Brain microvascular endothelial cell (primary cell): ENCODE measurements at places on chromosomes 5 and 9.

DNA sequence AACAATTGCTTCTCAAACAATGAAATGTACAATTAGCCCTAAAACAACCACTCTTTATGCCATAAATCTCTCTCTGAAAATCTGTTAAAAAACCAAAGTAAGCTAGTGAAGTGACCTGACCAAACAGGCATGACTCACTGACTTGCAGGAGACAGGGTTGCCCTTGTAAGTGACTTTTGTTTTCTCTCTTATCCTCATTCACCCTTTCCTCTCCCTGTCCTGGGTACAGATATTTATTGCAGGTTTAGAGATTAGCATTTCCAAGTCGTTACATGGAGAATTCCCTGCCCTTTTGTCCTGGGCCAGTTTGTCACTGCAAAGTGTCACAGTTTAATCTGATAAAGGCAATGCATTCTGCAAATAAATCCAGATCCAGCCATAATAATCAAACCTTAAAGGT is 484.2 kb downstream of the IRX1 start:
- DNase-seq, result no peak

DNA sequence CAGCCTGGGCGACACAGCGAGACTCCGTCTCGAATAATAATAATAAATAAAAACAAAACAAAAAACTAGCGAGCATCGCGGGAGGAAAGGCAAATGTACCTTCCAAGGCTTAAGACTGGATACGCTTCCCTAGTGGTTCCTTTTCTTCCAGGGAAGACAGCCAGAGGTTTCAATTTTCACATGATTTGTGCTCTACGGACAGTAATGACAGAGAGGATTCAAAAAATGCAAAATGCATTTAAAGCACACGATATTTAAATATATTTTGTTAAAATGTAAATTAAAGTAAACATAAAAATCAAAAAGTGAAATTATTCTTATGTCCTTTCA is 4.3 kb upstream of the TRIM41 start:
- no peak for DNase-seq

- DNase-seq, result peak; percentile 43
Measured at GRCh38 chr5:151904909-151905308, 19.7 kb downstream of the GLRA1 start.

- DNase-seq, result no peak
Measured at GRCh38 chr5:180153991-180154390, 55.0 kb downstream of the RASGEF1C start.

DNA sequence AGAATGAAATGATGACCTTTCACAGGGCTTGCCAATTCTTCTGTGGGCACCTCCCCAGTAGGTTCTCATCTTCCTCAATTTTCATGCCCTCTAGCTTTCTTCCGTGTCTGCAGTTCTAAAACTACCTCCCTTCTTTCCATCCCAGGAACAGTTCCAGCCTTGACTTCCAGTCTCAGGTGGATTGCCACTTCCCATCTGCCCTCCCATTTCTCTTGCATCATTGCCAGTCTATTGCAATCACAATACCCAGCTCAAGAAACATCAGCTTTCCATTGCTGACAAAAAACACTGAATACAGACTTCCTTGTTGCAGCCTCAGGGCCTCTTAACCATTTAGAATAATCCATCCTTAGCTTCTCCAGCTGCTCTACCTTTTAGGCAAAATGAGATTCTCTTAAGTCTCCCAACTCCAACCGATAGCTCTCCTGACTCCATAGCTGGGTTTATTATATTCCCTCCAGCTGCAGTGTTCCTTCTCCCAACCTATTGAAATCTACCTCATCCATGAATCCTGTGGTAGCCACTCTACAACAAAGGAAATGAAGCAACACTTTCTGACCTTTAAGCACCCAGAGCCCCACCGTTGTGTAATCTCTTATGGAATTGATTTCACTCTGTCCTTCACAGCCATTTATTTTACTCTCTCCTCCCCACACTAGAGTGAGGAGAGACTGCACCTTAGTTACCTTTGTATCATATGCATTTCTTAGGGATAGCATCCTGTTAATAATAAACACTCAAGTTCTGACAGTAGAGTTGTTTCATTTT is 75.6 kb upstream of the PCA3 start:
- no peak for DNase-seq

GRCh38 chr5:27472871-27473270 is 434.5 kb upstream of the CDH9 start:
- no peak for DNase-seq

DNA sequence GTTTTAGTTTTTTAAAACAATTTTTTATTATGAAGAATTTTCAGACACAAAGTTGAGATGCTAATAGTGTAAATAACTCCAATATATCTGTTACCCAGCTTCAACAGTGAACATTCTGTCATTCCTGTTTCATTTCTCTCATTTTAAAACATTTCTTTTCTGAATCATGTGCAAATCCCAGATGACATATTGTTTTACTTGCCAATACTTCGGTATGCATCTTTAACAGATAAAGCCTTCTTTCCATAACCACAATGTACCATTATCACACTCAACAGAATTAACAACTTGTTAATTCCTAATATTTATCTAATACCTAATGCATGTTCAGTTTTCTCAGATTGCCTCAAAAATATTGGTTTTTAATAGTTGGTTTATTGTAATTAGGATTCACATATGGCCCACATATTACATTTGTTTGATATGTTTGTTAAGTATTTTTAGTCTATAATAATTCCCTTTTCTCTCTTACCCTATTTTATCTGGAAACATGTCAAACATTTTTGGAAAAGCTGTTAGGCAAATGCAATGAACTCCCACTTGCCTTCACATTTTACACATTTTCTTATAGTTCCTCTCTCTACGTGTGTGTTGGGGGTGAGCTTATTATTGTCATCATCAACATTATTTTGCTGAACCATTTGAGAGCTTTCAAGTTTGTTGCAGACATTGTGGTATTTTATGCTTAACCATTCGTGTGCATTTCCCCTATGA is 58.7 kb upstream of the ANKRD55 start:
- no peak for DNase-seq

DNA sequence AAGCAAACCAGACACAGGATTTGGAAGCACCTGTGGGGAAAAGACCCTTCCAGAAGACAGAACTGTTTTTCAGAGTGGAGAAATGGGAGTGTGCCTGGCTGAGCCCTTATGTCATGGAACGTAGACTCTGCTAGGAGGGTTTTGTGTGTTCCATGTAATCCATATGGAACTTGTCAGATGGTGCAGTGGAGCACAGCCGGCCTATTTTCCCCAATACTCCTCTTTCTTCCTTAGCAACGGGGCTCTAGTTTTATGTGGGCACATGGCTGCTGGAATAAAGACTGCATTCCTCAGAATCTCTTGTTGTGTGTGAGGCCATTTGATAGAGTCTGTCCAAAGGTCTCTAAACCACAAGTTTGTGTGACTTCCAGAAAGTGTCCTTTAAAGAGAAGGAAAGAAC is 284.0 kb downstream of the DRD1 start:
- no peak for DNase-seq

- DNase-seq, result no peak
Measured at GRCh38 chr9:82192211-82192610, 203.6 kb downstream of the SPATA31D1 start.

DNA sequence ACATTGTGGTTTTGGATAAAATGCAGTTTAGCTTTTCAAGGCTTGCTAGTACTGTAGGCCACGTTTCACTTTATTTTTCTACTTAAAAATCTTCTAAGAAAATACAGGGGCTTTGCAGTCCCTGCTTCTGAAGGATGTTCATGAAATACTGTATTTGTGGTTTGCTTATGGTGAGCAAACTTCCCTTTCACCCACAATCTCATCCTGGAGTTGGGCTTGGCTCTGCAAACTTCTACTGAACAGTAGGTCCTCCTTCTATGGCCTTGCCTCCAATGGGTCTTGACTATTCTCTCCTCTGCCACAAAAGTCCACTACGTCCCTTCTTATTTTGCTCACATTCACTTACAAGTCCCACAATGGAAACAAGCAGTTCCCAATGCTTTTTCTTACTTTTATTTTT is 502.7 kb upstream of the KLF4 start:
- no peak for DNase-seq

DNA sequence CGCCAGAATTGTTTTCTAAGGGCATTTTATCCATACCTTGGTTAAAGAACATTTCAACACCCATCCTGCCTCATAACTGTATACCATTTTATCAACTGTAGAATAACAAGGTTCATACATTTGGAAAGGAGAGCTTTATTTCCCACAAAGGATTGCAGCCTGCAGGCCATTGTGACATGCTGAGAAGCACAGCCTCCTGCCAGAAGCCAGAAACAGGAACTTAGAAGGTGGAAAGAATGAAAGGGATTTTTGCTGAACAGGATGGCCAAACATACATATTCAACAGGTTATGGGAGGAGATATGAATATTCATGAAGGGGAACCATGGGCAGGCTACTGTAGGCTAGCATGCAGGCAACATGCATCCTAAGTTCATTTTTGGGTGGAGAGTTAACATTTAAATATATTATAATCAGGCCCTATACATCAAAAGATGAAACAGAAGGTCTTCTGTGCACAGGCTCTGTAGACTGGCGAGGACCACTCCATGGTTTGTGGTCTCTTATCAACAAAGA is 59.9 kb upstream of the DIRAS2 start:
- DNase-seq, result no peak

DNA sequence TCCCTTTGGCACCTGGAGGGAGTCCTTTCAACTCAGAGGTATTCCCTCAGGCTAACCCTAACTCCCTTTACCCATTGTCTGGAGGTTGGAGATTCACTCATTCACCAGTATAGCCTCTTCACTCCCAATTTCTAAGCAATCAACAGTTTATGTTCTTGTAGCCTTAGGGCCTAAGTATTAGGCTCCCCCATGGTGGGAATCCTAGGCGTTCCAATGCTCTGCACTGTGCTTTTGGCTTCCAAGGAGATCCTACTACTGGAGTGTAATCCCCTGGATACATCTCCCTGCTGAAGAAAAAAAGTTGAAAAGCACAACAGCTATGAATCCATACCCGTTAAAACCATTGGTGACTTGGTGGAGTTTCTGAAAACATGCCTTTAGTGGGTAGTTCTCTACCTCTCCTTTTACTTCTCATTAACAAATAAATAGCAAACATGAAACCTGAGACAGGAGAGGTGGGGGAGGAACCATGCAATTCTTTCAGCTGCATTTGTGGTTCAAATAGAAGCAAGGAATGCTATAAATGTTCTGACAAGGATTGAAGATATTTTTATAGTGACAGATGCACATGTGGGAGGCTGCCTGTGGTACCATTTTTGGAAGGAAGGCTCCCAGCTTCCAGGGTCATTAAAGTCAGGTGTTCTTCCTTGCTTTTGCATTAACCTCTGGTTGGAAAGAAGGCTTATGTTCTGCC is 397.1 kb downstream of the DMAC1 start:
- DNase-seq, result no peak

DNA sequence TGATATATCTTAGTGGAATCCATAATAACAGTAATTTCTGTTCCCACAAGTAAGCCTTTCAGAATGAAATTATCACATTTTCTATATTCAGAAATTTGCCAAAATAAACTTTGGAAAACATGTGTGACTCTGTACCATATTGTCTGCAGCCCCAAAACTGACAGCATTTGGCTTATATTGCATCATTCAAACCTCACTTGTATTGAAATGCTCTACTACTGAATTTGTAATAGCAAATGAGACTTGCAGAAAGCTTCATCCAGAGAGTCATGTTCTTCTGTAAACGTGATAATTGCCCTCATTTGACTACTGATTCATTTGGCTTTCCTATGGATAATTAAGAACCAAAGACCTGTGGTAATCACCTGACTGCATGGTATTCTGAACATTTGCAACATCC is 1249.5 kb upstream of the CDH18 start:
- DNase-seq, result no peak

DNA sequence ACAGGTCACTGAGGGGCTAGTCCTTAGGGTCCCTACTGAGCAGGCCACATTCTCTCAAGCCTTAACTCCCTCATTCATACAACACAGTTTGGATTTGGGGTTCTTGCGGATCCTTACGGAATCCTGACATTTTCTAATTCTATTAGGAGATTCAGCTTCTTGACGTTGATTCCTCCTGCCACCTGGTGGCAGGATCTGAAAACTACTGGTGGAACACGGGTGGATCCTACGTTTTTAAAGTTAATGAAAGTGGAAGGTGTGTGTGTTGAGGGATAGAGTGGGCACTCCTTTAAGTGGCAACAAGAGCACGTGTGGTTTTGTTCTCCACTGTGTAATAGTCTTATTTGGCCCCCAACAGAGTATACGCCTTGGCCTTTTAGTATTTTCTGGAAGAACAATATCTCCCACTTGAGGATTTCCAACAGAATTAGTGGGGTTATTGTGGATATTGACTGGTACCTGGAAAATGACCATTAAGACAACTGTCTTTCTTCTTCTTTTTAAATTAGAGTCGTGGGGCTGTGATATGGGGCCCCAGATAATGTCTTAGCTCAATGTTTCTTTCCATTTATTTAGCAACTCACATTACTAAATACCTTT is 25.2 kb downstream of the SLC28A3 start:
- peak; percentile 57 for DNase-seq

DNA sequence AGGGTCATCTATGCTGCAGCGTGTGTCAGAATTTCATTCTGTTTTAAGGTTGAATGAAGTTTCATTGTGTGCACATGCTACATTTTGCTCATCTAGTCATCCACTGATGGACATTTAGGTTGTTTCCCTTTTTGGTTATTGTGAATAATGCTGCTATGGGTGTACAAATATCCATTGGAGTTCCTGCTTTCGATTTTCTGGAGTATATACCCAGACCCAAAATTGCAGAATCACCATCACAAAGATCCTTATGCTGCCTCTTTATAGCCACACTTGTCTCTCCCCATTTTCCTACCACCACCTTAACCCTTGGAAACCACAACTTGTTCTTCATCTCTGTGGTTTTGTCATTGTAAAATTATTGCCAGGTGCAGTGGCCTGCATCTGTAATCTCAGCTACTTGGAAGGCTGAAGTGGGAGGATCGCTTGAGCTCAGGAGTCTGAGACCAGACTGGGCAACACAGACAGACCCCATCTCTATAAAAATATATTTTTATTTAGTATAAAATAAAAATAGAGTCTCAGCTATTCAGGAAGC is 166.2 kb downstream of the HSD17B3 start:
- no peak for DNase-seq

GRCh38 chr5:34057118-34057517 is 14.1 kb upstream of the C1QTNF3 start:
- no peak for DNase-seq

DNA sequence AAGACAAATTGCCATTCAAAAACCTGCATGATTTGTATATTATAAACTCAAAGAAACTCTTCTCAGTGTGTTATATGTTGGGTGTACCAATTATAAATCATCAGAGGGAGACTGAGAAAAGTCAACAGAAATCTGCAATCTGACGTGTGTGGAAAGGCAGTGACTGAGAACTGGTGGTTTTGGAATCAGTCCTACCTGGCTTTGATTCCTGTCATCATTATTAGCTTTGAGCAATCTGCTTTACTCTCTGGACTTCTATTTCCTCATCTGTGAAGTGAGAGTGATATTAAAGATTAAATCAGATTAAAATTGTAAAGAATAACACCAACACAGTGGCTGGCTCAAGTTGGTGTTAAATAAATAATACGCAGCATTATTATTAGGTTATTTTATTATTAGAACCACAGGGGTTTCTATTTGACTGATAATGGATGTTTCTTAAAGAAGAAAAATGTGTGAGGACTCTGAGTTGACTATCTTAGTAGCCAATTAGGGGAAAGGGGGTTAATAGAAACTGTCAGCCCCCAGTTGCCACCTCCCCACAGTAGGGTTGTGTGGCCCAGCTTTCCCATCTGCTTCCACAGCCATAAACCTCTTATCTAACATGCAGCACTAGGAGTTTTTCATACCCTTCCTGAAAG is 59.6 kb downstream of the SNCAIP start:
- no peak for DNase-seq
